ENCODE measurements at places on chromosomes 7 and 10.

GRCh38 chr10:120644556-120645410 lies 187.8 kb downstream of the PLPP4 start:
- DNase-seq, result no peak

GRCh38 chr10:130561681-130562080 lies 425.5 kb downstream of the GLRX3 start:
- no peak for DNase-seq

DNA sequence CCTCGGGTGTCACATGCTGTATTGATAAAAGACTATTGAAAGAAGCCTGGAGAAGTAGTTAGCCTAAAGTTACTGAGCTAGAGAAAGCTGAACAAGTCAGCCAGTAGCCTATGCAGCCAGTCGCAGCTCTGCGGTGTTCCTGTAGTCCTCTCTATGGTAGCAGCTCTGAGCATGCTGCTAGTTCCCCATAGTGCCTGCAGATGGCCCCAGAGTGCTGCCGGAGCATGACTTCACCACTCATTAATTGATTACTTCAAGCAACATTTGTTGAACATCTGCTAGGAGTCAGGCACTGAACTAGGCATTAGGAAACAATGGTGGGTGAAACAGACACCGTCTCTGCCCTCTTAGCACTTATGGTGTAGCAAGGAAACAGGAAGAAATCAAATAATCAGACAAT lies 422.7 kb downstream of the SORCS3 start:
- no peak for DNase-seq

DNA sequence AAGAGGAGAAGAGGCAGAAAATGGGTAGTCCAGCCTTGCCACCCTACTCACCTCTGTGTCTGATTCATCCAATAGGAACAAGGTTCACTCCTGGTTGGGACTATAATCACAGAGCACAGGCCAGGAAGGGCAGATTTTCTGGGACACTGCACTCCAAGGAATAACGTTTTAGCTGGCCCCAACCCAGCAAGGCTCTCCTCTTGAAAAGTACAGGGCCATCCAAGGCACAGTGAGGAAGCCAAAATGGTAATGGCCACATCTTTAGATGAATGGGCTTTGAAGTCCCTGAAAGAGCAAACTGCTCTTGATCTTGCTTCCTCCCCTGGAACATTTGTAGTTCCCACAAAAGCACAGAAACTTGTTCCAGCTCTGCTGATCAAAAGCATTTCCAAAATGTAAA lies 149.4 kb downstream of the GRM3 start:
- no peak for DNase-seq

DNA sequence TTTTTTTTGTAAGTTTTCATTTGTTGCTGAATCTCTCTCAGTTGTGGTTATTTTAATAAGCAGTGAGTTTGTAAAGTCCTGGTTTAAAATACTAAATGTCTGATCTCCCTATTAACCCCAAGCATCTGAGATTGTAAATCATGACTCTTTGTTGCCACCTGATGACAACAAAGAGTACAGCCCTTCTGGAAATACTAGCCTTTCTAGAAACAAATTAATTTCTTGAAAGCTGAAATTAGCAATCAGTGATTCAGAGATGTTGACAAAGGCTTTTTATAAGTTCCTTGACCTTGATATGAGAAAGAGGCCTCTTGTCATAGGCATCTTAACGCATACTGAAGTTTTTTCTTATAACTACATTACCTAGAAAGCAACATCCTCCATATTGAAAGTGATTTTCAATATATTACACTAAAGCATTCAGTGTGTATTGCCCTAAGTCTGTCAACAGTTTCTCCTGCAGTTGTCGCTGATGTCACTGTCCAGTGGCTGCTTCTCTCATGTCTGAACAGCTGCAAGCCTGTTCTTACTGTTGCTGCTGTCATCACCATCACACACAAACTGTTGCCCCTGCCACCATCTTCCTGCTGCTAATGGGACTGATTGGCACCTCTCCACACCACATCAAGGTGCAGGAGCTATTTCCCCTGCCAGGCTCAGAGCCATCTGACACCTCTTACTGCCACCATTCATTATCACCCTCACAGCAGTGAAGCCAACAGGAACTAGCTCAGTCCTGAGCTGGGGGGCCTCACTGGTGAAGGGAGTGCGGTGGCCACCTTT lies 95.1 kb upstream of the LRGUK start:
- DNase-seq, result no peak

DNA sequence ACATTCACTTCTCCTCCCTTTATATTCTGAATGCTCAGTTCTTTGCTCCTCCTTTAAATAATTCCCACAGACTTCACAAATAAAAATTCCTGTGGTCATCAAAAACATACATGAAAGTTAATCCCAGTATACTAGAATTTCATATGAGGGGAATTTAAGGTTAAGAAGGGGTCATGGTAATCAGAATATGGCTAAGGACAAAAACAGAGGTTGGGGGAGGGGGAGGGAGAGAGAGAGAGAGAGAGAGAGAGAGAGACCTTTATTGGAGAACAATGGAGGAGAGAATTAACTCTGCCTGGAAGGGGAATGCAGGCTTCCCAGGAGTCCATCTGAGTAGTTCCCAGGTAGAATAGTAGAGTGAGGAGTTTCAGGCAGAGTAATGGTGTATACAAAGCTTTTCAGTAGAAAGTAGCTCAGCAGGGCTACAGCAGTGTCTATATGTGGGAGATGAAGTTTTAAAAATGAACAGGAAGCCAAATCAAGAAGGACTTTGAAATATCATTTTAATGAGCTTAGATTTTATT lies 5.2 kb upstream of the CUBN start:
- no peak for DNase-seq

Data from activated T-cell treated with anti-CD3 and anti-CD28 coated beads, Interleukin-2, amount 50 U/mL, for 24 hours (primary cell).